DMS79 (cell line): ENCODE measurements at places on chromosomes 2 and 18.

- peak; percentile 89 for DNase-seq
These were observed 222.2 kb downstream of the BCL11A start for GRCh38 chr2:60331115-60331809.

GRCh38 chr2:195343540-195343939 is 313.5 kb upstream of the SLC39A10 start:
- no peak for DNase-seq

DNA sequence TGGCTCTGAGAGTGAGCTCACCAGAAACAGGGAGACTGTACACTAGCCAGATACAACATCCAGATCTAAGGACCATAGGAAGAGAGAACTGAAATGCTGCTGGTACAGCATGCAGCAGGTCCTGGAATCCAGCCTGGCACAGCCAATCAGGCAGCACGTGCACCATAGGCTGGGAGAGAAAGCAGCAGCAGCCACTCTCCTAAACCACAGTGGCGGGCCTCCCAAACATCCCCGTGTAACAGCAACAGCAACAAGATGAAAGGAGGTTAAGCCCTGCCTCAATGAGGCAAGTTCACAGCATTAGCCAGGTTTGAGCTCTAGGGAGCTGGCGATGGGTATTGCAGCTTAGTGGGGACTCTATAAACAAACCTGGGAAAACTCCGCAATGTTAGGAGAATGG is 192.0 kb downstream of the EPHA4 start:
- no peak for DNase-seq

- no peak for DNase-seq
These were observed 19.2 kb downstream of the CDC42EP3 start for GRCh38 chr2:37652199-37652640.

DNA sequence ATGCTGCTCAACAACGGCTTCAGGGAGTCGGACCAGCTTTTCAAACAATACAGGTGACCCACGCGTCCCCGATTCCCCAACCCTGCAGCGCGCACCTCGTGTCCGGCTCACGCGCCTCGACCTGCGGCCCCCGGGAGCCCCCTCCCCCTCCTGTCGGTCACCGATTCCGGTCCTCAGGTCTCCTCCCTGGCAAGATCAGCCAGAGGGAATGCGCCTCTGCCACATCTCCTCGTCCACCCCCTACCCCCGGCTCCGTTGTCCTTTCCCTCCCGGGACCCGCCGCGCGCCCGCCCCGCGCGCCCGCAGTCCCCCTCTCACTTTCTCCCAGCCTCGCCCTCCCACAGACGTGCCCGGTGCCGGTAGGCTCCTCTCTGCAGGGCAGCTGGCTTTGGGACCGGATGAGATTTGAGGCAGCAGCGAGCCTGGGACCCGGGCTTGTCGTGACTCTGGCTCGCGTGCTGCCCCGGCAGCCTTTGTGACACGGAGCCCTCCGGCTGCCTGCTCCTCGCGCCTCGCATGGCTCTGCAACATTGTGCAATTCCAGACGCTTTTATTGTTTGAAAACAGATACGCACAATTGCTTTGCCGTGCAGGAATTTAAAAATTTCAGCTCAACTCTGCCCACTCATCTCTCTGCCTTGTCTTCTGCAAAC is 558 bp downstream of the TTC39C start:
- DNase-seq = no peak

DNA sequence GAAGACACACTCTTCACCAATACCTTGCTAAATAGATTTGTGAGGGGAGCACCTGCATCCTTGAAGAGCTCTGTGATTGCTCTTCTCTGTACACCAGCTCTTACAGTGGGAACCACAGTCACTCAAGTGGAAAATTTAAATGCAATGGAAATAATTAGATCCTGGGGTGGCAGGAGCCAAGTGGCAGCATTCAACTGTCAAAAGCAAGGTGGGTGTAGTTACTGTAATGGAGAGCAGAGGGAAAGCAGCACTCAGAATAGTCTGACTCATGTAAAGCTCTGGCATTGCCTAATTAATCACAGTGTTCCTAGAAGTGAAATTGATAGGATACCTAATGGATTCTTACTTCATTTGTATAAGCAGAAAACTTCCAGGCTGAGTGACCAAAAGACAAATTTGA is 245.8 kb downstream of the KCNE4 start:
- peak; percentile 90 for DNase-seq

DNA sequence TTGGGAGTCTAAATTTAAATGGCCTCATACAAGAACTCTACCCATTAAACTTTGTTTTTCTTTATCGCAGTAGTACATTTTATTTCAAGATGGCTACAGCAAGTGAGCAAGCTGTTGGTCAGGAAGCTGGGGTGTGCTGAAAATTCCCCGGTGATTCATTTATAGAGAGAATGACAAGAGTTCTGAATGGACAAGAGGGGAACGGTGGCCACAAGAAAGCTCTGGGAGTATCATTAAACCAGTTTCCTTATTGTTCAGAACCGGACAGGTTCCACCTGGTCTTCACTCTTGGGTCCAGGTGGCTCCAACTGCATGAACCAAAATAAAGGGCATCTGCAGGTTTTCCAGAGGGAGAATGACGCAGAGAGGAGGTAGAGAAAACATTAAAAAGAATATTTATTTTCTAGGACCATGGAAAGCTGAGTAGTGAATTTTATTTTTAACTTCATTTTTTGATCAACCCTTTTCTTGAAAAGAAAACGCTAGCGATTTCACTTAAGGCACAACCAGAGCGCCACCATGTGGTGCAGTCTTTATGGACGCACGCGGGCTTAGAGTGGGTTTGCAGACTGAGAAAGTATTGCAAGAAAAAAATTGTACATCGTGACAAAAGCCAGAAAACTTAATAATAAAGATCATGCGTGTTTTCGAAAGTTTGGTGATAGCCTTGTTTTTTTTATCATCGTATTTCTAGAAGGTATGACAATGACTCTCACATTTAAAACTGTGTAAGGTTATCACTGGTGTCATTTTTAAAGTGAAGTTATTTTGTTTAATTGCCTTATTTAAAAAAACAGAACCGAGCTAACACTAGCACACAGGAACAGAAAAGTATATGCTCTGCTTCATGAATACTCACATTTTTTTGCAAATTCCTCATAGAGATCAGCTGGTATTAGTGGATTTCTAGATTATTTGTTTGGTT is 97.9 kb upstream of the NOL4 start:
- DNase-seq = no peak
